ENCODE measurements at places on chromosomes 1 and 21.
A peak's percentile ranks its signal among the peaks of the same experiment; 100 is the strongest.

GRCh38 chr21:42669041-42669440 is 15.6 kb downstream of the PDE9A start:
- DNase-seq, result peak; percentile 11

GRCh38 chr1:45987204-45987603 is 145.2 kb downstream of the PIK3R3 start:
- DNase-seq, result no peak

DNA sequence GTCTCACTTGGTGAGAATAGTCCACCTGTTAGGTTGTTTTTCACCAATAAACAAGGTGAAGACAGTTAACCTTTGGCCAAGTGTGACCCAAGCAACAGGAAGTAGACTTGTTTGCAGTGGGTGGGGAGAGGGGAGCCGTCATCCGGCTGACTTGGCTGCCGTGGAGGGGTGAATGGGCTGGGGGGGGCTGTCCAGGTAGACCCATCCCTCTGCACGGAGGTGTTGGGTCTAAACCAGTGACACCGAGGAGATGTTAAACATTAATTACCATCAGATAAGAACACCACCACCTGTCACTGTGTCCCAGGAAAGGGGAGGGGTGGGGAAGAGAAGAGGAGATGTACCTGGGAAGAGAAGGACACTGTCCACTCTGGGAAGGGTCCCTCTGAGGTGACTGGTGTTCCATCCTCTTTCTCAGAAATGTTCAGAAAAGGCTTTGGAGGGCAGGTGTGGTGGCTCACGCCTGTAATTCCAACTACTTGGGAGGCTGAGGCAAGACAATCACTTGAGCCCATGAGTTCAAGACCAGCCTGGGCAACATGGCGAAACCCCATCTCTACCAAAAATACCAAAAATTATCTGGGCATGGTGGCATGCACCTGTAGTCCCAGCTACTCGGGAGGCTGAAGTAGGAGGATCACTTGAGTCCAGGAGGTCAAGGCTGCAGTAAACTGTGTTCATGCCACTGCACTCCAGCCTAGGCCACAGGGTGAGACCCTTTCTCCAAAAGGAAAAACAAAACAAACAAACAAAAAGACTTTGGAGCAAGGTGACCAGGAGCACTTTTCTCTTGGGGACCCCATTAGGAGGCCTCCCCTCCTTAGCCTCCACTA is 6.7 kb upstream of the MYOM3 start:
- no peak for DNase-seq

- no peak for DNase-seq
Observed at GRCh38 chr1:169094897-169095569, 11.5 kb upstream of the ATP1B1 start.

- no peak for DNase-seq
Observed at GRCh38 chr1:105072446-105072845, 1322.7 kb downstream of the AMY1C start.

GRCh38 chr1:9068981-9069325 is 482 bp downstream of the SLC2A5 start:
- DNase-seq, result no peak

DNA sequence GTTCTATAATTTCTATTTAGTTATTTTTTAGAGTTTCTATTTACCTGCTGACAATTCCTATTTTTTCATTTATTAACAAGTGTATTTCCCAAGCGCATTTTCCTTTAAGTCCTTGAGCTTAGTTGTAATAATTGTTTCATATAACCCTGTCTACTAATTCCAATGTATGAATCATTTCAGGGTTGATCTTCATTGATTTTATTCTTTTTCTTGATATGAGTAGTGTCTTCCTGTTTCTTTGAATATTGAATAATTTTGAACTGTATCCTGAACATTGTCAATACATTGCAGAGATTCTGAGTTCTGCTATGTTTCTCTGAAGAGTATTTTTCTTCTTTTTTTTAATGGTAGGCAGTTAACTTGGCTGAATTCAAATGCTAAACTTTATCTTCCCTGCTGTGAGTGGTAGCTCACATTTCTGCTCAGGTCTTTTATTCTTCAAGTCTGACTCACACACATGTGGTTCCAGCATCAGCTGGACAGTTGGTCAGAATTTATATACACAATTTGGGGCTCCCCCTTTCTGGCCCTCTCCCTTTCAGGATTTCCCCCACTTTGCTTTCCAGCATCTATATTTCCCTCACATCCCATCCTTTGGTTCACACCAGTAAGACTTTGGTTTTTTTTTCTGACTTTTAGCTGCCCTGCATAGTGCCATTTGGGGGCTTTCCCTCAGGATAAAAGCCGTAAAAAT is 54.4 kb upstream of the WDR26 start:
- DNase-seq, result no peak

- no peak for DNase-seq
Observed at GRCh38 chr1:221712198-221712684, 29.6 kb downstream of the DUSP10 start.

GRCh38 chr1:27388337-27389005 is 4.0 kb upstream of the GPR3 start:
- peak; percentile 62 for DNase-seq

GRCh38 chr1:244654108-244655038 is 1.4 kb downstream of the DESI2 start:
- DNase-seq, result no peak

- DNase-seq, result peak; percentile 7
Observed at GRCh38 chr1:85240174-85240601, 19.3 kb downstream of the C1orf52 start.

DNA sequence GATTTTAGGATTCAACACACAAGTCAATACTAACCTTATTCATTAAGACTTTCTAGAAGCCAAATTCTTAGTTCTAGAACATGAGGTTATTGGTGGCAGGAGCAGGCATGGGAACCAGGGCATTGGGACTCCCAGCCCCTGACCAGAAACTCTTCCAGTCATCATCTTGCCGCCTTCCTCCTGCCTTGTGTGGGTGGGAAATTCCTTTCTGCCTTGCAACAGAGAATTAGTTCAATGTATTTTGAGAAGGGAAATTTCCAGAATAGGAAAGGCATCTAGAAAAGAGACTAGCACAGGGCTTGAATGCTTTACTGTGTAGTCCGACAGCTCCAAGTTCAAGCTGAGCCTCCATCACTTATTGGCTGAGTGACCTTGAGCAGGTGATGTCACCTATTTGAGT is 8.7 kb downstream of the GRHL3 start:
- no peak for DNase-seq
